ENCODE measurements at places on chromosomes 3 and 15.
A peak's percentile ranks its signal among the peaks of the same experiment; 100 is the strongest.

DNA sequence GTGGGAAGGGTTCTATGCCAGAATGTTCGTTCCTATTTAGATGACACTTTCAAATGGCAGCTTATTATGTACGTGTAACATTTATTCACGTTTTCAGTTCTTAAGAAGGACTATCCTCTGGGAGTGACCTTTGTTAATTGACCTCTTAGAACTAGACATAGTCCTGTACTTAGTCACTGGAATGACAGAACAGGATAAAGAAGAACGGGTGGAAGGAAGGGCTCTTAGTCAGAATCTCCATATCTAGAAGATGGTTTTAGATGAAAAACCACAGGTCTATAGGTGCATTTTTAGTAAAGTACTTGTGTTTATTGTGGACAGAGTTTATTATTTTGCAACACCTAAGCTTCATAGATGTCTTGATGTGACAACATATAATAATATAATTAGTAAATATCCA lies 6.5 kb downstream of the METTL6 start:
- DNase-seq: no peak

GRCh38 chr3:132694991-132695390 lies 27.2 kb downstream of the NPHP3 start:
- no peak for DNase-seq

- DNase-seq: no peak
Measured at GRCh38 chr15:31013863-31014607, 22.6 kb upstream of the MTMR10 start.

DNA sequence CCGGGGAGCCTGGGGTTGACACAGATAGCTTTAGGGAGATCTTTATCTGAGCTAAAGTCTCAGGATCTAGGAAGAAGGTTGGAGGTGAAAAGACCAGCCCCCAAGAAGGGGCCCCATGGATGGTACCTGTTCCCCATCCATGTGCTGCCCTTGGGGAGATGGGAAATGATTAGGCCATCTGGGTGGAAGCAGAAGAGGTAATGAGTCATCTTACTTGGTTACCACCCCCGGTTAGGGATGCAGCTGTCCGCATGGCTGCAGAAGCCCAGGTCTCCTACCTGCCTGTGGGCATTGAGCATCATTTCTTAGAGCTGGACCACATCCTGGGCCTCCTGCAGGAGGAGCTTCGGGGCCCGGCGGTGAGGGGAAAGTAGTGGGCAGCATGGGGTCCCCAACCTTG lies 3.1 kb upstream of the CPLX3 start:
- no peak for DNase-seq

- DNase-seq: no peak
Measured at GRCh38 chr3:60226912-60227311, 1024.3 kb downstream of the FHIT start.

GRCh38 chr15:36218322-36218721 lies 361.1 kb upstream of the CDIN1 start:
- DNase-seq: no peak

- no peak for DNase-seq
Measured at GRCh38 chr3:169348929-169349621, 314.4 kb downstream of the MECOM start.

DNA sequence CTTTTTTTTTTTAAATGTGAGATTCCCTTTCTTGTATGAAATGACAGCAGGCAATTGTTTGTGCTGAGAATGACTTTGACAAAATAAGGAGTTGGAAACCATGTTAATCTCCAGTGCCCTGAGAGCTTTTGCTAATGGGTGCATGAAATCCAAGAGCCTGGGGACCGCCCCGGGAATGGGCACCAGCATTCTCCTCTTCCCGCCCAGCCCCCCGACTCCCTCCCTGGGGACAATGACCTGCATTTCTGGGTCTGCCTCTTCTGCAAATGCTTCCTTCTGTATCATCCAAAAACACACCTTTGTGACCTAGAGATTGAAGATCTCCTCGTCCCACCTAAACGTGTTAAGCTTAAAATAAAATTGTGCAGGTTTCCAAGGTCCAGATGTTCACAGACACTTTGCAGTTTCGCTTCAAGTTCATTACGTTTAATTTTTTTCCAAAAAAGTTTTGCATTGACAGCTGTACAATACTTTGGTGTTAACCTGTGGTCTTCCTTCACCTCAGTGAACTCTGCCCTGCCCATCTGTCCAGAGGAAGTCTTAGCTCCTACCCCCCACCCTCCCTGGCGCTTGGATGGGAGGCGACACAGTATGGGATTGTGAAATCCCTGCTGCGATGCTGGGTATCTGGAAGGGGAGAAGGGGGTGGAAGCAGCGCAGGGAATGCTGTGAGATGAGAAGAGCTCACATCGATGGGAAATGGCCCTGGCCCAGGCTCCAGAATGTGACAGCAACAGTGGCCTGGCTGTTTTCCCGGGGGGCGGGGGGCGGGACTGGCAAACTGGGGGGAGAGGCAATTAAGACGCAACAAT lies 50.1 kb downstream of the TLE3 start:
- peak; percentile 86 for DNase-seq

DNA sequence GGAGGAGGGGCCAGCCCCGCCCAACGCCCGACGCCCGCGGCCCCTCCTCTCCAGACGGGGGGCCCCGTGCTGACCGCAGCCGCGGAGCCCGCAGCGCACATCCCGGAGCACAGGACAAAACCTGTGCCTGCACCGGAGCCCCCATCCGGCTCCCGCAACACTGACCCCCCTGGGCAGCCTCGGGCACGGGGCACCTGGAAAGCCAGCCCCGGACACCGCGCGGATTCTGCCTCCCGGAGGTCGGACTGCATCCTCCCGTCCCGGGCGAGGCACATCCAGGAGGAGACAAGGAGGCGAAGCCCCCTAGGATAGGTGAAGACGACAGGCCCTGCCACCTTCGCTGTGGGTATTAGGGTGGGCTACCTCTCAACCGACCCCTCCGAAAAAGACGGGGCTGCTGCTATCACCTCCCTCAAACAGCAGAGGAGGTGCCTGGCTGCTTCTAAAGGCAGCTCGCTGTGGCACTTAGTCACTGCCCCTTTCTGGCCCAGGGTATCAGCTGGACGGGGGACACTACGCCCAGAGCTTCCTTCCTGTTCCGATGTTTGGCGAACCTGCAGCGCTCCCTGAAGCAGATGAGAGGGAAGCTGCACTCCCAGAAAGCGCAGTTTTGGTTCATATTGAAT lies 10.6 kb downstream of the XXYLT1 start:
- DNase-seq: no peak

GRCh38 chr3:43372809-43373559 lies 86.6 kb downstream of the SNRK start:
- no peak for DNase-seq

GRCh38 chr3:160885791-160886286 lies 129.8 kb downstream of the PPM1L start:
- DNase-seq: peak; percentile 65

- no peak for DNase-seq
Measured at GRCh38 chr3:127706312-127706711, 33.6 kb downstream of the ABTB1 start.

DNA sequence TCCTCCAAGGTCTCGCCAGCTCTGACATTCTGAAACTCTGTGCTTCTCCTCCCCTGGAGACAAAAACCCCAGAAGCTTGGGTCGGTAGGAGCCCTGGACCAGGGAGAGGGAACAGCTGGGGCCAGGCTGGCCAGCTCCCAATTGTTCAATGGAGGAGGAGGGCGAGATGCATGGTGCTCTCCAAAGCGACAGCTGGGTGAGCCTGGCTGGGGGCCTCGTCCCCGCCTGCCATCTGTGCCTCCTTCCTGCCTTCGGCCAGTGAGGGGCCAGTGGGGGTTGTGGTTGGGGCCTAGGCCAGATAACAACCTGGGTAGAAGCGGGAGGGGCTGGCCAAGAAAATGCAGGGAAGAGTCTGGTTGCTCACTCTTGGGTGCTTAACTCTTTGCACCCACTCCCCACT lies 79.4 kb downstream of the CORO2B start:
- no peak for DNase-seq

DNA sequence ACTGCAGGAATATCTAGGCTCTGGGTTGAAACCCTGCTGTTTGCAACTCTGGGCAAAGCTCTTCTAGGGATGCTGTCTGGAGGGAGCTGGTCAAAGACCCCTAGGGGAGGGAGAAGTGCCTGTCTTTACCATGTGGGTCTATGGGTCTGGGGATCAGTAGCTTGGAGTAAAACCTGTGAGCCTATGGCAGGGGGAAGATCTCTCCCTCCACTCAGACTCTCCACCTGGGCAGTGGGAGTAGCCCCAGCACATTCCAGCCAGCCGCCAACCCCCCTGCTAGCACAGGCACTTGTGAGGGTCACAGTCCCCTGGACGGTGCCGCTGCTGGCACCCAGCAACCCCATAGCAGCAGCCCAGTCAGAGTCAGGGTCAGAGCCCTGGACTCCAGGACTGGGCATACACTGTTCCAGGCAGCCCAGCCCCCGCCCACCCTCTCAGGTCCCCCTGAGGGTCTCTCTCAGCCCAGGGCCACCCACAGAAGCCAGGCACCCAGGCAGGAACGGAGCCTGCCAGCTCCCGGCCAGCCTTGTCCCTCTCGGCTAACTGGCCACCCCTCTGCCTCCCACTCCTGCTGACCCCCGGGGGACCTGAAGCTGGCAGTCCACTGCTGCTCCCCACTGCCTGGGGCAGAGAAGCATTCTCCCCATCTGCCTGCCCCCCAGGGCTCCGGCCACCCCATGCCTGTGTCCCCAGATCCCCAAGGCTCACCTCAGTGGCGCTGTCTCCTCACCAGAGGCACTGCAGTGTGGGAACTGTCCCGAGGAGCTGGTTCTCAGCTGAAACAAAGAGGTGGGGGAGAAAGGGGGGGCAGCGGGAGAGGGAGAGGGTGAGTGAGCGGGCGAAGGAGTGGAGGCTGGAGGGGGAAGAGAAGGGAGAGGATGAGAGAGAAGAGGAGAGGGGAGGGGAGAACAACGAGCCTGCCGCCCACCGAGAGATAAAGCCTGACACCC lies 10.8 kb downstream of the GLYCTK start:
- no peak for DNase-seq

- no peak for DNase-seq
Measured at GRCh38 chr3:143979813-143980212, 8.2 kb downstream of the DIPK2A start.

- no peak for DNase-seq
Measured at GRCh38 chr3:4948395-4948794, 30.8 kb upstream of the BHLHE40 start.

DNA sequence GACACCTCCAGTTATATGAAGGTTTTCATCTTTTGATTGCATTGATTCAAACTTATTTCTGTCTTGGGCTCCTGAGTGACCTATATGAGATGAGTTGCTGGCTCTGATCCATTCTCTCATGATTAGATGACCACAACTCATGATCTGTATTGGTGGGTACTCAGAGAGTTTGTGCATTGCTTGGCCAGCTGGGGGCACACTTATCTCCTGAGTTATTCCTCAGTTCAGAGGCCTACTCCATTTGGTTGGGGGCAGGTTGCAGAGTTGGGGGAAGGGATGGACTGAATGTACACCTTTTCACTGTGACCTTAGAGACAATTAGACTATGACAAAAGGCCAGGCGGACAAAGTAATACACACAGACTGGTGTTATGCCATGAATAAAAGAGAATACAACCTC lies 166.2 kb upstream of the SEMA6D start:
- DNase-seq: no peak

DNA sequence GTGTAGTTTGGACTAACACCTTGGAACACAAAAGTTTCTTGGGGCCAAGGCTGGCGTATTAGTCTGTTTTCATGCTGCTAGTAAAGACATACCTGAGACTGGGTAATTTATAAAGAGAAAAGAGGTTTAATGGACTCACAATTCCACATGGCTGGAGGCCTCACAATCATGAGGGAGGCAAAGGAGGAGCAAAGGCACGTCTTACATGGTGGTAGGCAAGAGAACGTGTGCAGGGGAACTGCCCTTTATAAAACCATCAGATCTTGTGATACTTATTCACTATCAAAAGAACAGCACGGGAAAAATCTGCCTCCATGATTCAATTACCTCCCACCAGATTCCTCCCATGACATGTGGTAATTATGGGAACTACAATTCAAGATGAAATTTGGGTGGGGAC lies 9.4 kb upstream of the CCR2 start:
- DNase-seq: no peak

GRCh38 chr3:97228966-97229365 lies 414.6 kb downstream of the EPHA6 start:
- no peak for DNase-seq

- no peak for DNase-seq
Measured at GRCh38 chr3:55923207-55923606, 436.1 kb upstream of the WNT5A start.

GRCh38 chr15:45183511-45183910 lies 4.3 kb downstream of the SHF start:
- DNase-seq: no peak

GRCh38 chr3:182597621-182598041 lies 195.7 kb upstream of the ATP11B start:
- DNase-seq: no peak

GRCh38 chr15:69161079-69161877 lies 843 bp downstream of the GLCE start:
- peak; percentile 39 for DNase-seq

DNA sequence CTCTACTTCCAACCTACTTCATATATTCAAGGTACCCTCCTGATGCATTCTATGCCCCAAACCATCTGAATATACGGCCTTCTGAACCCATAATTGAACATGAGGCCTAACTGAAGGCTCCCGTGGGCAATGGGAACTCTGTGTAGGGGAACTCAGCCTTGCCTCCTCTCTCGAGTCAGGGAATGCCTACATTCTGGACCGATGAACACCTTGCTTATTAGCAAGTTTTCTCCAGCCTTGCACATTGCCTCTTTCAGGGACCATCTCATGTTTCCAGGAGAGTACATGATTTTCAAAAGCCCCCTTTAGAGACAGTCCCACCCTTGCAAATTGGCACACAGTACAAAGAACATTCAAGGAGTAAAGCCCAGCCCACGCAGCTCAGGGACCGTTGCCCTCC lies 26.3 kb upstream of the GALNT15 start:
- DNase-seq: no peak

DNA sequence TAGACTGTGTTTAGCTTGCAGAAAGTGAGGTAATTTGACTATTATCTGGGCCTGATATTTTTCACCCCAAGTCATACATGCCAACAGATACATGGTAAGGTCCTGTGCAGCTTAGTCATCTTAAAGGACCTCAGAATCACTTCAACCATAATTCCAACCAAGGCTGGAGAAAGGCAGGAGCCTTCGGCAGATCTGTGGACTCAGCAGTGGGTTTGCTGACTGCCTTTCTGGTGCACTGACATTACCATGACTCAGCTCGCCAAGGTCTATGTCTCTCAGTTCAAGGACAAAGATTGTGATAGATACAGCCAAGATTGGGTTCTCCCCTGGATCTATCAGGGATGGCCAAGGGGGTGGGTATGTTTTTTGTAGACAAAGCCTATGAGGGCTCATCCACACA lies 32.7 kb downstream of the LYZL4 start:
- no peak for DNase-seq

DNA sequence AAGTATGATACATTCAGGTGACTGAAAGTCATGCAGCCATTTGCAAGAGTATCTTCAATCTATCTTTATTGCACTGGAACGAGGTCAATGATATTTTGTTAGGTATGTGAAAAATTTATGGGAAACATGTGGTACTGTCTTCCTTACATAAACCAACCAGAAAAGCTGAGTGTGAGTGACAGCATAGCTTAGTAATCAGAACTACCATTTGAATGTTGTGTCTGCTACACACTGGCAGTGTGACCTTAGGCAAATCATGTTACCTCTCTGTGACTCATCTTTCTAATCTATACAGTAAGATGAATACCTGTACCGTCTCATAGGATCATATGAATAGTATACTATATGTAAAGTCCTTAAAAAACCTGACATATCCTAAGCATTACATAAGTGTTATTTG lies 337.9 kb upstream of the IL12A start:
- DNase-seq: no peak
